Stimulated activated CD4-positive, alpha-beta T cell treated with anti-CD3 and anti-CD28 coated beads, Interleukin-4, amount 100 ng/mL, for 1 hour (primary cell): ENCODE measurements at places on chromosomes 2 and 18.

GRCh38 chr18:56748698-56749268 lies 97.6 kb downstream of the WDR7 start:
- no peak for DNase-seq

GRCh38 chr2:168543935-168544334 lies 87.9 kb downstream of the CERS6 start:
- no peak for DNase-seq

GRCh38 chr18:29378651-29379136 lies 1201.8 kb upstream of the CDH2 start:
- no peak for DNase-seq

DNA sequence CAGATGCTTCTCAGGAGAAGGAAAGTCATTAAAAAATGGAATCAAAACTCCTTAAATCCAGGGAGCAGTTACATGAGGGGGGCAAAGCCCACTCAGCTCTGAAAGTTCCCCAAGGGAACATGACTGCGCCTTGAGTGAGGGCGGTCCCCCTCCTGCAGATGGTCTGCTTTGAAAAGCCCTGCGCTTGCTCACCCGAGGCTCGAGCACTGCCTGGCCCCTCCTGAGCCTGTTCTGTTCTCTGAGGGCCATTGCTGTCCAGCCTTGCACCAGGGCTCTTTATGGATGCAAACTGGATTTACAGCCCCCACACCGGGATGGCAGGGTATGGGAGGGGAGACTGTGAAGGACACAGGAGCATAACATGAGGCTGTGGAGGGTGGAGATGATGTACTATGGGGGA lies 37.8 kb upstream of the DNMT3A start:
- no peak for DNase-seq

DNA sequence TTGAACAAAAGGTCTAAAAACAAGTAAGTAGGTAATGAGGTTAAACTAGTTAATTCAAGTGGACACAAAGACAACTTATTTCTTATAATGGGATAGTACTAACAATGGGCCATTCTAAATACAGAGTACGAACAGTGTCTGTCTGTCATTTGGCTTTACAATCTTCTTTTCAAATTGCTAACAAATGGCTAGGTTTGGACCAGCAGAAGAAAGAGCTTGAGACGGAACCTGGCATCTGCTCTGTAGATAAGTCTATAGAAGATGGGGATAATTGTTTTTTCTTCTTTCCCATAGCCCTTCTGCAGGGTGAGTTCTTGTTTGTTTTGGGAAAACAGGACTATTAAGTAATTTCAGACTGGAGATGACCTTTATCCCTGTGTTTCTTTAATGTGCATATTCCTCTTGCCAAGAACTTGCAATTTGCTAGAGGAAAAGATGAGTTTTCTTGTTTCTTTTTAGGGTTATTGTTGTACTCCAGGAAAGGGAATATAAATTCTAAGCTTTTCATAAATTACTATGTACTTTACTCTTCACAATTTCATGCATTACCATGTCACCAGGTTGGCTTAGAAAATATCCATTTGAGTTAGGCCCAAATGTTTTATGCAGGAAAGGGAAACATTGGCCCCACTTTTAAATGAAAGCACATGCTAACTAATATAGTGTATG lies 500.5 kb upstream of the SYT4 start:
- DNase-seq = no peak

- no peak for DNase-seq
These were observed 169.4 kb downstream of the NEDD4L start for GRCh38 chr18:58213440-58213839.

- DNase-seq = no peak
These were observed at the start of gene SMAD7 for GRCh38 chr18:48950536-48951447. TSS of gene SMAD7 (minus strand) at chr18:48950965. CDS start at chr18:48950424, 541 bp downstream.

GRCh38 chr2:99572373-99573164 lies 82.8 kb upstream of the REV1 start:
- DNase-seq = no peak

- no peak for DNase-seq
These were observed 99.2 kb downstream of the BCL2L11 start for GRCh38 chr2:111219734-111220505.

DNA sequence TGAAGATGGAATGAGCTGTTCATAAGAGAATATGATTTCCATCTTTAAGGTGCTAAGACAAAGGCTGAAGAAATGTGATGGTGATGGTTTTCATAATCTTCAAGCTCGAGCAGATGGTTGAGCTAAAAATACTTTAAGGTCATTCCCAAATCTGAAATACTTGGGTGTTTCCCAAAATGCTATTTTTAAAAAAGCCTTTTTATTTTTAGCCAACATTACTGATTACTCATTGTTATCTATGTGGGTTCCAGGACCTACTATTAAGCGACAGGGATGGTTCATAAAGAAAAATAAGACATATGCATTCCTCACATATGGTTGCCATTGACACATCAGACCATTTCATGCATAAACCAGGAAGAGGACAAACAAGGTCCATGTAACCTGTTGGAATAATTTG lies 298.5 kb downstream of the PLCL1 start:
- DNase-seq = no peak

DNA sequence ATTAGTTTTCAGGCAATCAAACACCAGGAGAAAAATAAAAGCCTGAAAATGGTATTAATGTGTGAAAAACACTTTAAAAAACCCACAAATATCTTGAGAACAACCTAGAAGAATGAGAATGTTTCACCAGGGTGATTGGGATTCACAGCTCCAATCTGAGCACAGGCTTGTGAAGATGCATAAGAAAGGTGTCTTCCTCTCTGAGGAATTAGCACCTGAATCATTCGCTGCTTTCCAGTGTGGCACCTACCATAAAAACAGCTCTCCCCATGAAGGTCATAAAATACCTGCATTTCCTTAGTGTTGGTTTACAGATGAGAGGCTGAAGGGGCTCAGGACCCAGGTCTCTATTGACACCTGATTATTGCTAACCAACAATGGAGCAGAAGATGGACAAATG lies 499.7 kb upstream of the KLHL29 start:
- no peak for DNase-seq

DNA sequence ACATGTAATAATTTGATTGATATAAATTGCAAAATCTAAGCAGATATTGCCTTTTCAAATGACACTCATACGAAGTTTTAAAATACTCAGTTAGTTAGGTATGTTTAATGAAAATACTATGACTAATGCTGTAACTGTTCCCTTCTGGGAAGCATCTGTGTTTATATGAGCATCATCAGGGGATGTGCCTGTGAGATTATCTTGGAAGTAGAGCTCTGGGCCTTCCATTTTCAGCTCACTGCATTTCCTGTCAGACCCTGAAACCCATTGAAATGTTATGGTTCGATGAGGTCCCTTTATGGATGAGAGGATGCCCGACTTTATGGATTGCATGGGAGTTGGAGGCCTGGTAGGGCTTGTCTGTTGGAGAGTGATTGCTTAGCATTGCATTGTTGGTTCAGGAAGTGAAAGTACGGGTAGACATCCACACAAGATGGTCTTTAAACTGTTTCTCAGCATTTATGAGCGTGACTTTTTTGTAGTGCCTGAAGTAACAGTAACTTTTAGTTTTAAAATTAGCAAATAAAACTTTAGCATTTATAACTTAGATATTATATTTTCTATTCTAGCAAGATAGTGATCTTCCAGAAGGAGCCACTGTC lies 28.7 kb downstream of the ELP2 start:
- no peak for DNase-seq

- DNase-seq = no peak
These were observed 181.8 kb downstream of the EIPR1 start for GRCh38 chr2:3195641-3196476.

DNA sequence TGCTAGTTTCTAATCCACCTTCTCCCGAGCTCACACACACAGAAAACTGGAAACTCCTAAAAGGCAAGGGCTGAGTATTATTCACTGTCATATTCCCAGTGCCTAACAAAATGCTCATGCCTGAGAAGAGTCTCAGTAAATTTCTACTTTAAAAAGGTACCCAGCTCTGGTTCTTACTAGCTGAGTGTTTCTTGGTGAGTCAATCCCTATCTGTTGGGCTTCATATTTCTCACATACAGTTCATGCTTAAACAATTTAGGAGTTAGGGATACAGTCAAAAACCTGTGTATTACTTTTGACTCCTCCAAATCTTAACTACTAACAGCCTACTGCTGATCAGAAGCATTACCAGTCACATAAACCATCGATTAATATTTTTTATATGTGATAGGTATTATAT lies 204.9 kb downstream of the EN1 start:
- no peak for DNase-seq

DNA sequence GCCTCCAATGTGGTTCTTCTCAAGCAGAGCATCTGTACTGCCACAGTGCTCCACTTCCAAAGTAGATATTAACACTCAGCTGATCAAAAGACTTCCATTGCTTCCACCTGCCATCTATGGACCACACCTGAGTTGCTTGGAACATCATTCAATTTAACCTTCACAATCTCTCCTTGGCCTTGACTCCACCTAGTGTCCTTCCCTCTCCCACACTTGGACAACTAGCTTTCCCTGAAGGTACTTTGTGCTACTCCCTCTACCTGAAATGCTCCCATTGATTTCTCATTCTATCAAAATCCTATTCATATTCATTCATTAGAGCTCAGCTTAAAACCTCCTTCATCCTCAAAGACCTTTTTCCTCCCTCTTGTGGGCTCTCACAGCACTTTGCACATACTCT lies 48.7 kb downstream of the SOWAHC start:
- DNase-seq = no peak

GRCh38 chr2:152549423-152549822 lies 167.8 kb downstream of the PRPF40A start:
- DNase-seq = no peak

DNA sequence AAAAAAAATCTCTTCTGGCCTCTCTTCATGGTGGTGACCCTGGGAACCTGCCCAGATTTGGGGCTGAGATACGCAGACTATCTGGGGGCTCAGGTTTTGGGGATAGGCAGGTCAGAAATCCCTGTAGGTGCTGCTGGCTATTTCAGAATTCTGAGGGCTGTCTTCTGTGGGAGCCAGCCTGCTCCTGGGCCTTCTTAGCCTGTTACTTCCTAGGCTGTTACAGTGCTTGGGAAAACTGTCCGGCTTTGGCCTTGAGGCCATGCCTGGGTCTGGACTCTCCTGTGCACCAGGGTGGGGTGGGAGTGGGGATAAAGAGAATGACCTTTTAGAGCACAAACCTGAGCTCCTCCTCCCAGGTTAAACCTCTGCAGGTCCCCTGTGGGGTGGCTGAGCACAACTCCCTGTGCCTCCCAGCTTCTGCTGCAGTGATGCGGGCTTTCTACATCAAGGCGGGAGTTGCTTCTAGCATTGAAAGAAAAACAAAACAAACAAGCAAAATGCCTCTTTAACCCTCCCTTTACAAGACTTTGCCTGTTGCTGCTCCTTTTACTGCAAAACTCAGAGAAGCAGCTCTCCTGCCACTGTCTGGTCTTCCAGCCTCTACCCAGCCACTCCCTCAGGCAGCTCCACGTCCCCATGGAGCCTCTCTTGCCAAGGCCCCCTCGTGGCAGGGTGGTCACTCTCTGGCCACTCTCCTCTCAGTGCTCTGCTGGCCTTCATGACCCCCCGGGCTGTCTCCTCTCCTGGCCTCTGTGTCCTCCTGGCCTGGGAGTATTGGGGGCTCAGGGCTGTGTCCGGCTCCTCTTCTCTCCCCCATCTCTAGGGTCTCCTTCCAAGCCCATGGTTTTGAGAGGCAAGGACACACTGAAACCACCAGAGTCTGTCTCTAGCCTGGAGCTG lies 293.0 kb upstream of the HS6ST1 start:
- no peak for DNase-seq

- no peak for DNase-seq
These were observed 11.0 kb downstream of the CAPG start for GRCh38 chr2:85399183-85399455.

- no peak for DNase-seq
These were observed 108.9 kb upstream of the NABP1 start for GRCh38 chr2:191569025-191569424.

DNA sequence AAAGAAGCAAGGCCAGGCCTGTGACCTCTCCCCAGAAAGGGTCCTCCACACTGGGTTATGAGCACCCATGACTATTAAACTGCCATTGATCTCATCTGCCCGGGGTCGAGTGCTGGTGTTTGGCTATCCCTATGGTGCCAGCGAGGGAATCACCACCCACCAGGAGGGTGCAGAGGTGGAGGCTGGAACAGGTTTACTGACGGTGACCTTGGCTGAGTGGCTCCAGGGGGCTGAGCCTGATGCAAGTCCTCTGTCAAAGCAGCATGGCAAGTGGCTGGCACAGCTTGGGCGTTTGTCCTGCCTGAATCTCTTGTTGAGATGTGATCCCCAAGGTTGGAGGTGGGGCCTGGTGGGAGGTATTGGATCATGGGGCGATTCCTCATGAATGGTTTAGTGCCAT lies 196.4 kb upstream of the HDAC4 start:
- no peak for DNase-seq

DNA sequence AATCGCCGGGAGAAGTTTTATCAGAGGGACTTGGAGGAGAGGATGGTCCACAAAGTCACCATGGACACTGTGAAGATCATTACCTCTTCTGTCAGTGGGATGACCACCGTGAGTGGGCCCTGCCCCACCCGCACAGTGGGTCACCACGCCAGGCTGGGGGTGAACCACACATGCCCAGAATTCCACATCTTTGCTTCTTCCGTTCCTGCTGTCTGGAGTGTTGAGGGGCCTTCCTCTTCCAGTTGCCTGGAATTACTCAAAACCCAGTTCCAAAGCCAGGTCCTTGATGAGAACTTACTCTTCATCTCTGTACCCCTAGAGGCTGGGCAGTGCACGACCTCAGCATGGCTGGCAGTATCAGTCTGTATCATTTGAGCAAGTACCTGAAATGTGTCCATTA lies 22.1 kb downstream of the MROH2A start:
- no peak for DNase-seq

DNA sequence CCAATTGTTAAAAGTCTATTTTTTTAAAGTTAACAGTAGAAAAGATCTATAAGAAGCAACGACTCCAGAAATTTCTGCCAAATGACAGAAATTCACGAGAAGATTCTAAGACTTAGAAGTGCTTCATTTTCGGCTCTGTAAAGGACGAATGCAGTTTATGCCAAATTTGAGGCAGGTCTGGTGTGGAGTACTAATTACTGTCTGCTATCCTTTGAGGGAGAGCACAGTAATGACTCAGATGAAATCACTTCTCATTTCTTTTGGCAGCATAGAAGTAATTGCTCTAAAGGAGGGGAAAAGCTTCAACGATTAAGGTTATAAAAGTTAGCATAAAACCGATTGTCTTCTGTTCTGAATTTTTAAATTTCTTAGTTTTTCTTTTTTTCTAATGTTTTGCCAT lies 11.4 kb downstream of the G6PC2 start:
- no peak for DNase-seq

- DNase-seq = peak; percentile 46
These were observed 3.0 kb downstream of the ZNF516 start for GRCh38 chr18:76491776-76492668.

- DNase-seq = no peak
These were observed 29.5 kb downstream of the OSBPL6 start for GRCh38 chr2:178223806-178224205.

- DNase-seq = no peak
These were observed 19.9 kb upstream of the SCYGR1 start for GRCh38 chr2:227407591-227408151.

DNA sequence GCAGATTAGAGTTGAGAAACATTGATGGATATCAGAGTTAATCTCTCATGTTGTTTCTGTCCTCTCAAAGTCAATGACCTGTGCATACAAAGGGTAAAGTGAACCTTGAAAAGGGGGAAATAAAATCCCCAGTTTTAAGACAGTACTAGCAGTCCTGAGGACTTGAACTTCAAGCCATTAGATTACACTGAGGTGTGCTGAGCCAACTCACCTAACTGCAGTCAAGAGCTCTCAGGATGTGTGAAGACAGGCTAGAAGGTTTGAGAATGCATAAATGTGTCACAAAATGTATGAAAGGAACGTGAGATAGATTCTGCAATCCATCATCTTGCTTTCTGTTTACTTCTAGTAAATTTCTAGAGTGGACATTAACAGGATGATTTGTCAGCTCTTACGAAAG lies 35.5 kb downstream of the DOCK10 start:
- no peak for DNase-seq
